ENCODE measurements at places on chromosomes 6 and 20. TPM values are rescaled to one million over a fixed set of nuclear protein-coding genes. Genes with fewer than 3 reads are reported as not detected.

DNA sequence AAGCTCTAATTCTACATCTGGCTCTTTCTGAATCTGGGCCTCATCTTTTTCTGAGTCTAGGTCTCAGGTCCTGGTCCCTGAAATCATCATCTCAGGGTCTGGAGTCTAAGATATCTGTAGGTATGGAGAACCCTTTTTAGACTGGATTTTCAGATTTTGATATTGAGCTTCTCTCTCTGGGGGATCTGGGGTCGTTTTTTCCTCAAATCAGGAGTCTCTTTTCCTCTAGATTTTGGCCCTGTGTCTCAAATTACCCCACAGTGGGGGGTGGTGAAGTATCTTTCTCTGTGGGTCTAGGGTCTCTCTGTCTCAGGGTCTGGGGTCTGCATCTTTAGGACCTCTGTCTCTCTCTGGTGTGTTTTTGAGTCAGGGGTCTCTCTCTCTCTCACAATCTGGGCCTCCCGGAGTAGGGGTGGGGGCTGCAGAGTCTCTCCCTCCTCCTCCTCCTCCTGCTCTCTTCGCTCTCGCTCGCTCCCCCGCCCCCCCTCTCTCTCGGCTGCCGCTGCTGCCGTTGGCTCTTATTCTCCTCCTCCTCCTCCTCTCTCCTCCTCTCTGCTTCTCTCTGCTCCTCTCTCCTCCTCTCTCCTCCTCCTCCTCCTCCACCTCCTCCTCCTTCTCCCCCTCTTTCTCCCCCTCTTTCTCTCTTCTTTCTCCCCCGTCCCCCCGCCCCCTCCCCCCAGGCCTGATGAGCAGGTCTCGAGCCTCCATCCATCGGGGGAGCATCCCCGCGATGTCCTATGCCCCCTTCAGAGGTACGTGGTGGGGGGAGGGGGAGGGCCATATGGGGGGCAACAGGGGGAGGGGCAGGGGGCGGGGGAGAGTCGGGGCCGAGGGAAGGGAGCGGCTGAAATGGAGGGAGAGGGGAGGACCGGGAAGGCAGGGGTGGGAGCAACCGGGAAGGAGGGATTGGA, at the start of gene SYNGAP1:
TSS of gene SYNGAP1 (plus strand) at position 486 of the 911 bp plus-strand sequence. CDS start at position 686, 200 bp downstream.
- no peak for DNase-seq

DNA sequence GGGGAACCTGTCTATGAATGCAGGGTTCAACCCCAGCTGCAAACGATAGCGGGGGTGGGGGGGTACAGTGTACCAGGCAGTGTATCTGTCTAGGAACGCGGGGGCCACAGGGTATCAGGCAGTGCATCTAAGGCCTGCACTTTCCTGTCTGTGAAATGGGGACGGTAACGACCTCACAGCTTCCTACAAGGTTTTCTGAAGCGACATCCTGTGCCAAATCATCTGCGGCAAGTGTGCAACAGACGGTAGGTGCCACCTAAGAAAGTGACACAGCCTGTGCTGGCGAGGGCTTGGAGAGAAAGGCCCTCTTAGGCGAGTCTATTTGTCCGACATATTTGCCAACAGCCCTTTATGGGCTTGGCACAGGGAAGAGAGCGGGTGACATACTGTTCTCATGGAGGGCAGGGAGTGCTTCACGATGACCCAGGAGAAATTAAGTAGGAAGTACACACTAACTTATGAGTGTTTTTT, 3.8 kb downstream of the DIDO1 start:
- DNase-seq: no peak

- peak; percentile 49 for DNase-seq
These were observed 235.8 kb downstream of the NFATC2 start for GRCh38 chr20:51306521-51307358.

The ZC3H12D gene
- total RNA-seq: 0.08 TPM

DNA sequence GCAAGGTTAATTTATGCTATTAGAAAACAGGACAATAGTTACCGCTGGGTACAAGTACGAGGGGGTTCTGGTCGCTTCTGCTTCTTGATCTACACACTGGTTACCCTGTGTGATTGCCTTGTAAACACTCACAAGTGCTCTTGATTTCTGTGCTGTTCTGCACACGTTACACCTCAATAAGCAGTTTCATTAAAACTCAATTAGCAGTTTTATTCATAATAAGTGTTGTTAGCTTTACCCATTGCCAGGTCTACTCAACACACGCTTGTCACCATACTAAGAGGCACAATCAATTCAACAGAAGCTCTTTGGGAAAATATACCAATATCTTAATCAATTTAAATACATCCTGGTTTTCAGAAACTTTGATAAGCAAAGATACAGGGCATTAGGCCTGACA, 20.4 kb downstream of the BMP7 start:
- no peak for DNase-seq

The HLA-DMA gene
- total RNA-seq: 8.2 TPM

DNA sequence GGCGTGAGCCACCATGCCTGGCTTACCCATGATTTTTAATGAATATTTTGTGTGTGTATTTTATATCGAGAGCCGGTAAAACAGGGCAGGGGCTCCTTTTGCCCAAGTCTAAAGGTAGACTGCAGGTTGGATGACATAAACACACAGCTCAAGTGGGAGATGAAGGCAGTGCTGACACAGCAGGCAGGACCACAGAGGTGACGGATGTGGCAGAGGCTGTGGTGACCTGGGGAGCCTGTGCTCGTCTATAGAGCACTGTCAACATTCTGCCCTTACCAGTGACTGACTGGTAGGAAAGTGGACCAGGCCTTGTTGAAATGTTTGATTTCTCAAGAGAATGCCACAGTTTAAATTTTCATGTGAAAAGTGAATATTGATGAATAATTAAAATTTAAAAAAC, 137.5 kb downstream of the ZFP64 start:
- DNase-seq: no peak

DNA sequence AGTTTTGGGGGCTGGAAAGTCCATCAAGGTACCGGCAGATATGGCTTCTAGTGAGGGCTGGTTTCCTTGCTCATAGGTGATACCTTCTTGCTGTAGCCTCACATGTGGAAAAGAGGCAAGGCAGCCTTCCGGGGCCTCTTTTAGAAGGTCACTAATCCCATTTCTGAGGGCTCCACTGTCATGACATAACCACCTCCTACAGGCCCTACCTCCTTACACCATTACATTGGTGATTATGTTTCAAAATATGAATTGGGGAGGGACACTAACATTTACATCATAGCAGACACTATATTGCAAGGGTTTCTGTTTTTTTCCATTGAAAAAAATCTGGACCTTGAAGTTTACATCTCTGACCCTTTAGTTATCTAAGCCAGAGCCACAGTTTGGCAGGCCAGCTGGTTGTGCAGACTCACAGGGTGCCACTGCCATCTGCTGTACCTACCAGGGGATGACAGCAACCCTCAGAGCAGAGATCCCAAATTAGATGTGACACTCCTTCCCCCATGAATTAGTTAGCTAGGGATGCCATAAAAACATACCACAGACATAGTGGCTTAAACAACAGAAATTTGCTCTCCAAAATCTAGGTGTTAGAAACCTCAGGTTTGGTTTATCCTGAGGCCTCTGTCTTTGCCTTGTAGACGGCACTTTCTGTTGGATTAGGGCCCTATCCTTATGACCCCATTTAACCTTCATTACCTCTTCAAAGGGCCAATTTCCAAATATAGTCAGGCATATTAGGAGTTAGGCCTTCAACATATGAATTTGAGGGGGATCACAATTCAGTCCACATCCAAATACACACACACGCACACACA, 166.4 kb upstream of the RNF217 start:
- no peak for DNase-seq

GRCh38 chr6:18496462-18496861, 109.3 kb downstream of the RNF144B start:
- DNase-seq: no peak

The HTR1E gene
- total RNA-seq: 0.09 TPM

DNA sequence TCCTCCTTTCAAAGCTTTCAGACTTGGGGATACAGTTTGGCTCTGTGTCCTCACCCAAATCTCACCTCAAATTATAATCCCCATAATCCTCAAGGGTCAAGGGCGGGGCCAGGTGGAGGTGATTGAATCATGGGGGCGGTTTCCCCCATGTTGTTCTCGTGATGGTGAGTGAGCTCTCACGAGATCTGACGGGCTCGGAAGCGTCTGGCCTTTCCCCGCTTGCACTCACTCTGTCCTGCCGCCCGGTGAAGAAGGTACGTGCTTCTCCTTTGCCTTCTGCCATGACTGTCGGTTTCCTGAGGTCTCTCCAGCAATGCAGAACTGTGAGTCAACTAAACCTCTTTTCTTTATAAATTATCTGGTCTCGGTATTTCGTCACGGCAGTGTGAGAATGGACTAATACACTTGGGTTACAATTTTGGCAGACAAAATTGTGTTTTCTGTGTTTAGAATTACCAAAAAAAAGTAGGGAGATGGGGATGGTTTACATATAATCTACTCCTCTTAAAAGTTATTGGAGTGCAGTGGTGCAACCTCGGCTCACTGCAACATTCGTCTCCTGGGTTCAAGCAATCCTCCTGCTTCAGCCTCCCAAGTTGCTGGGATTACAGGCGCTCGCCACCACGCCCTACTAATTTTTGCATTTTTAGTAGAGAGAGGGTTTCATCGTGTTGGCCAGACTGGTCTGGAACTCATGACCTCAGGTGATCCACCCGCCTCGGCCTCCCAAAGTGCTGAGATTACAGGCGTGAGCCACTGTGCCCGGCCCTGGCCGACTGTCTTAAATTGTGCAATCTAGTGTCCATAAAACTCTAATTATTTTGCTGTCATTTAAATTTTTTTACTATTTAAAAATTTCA, 33.6 kb upstream of the PXDC1 start:
- no peak for DNase-seq

- no peak for DNase-seq
These were observed 113.6 kb downstream of the TSHZ2 start for GRCh38 chr20:53085720-53086119.

DNA sequence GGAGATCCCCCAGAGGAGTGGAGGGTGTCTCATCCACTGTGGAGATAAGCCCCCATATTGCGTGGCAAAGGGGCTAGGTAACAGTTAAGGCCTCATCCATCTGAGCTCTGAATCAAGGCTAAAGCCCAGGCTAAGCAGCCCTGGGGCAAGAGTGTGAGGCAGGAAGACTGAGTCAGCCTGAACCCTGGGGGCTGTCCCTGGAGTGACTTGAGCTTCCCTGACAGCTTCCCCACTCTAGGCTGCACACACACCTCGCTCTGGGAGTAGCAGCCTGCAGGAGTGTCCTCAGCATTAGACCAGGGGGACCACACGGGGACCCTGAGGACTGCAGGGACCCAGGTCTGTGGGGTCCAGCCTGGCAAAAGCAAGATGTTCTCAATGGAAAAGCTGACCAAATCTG, 27.9 kb downstream of the UBD start:
- no peak for DNase-seq

DNA sequence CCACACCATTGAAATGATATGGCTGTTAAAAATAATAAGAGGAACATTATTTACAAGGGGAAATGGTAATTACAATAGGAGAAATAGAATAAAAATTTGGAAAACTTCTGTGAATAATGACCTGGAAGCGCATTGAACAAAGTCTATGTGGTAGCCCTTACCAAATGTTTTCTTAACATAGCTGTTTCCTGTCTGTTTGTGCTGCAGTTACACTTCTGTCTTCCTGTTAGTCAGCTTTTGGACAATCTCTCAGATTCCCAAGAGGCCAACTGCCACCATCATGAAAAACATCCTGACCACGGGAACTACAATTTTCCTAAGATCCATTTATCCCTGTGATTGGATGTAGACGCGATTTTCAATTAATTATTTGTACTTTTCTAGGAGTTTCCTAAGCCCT, 754.4 kb upstream of the MARCKS start:
- no peak for DNase-seq

The ZNF322 gene
- 13.6 TPM for total RNA-seq

The TCF19 gene
- 2.4 TPM for total RNA-seq

The SERPINB1 gene
- total RNA-seq: 285 TPM
